ENCODE measurements at places on chromosomes 7 and 10. TPM values are rescaled to one million over a fixed set of nuclear protein-coding genes. Genes with fewer than 3 reads are reported as not detected.
A peak's percentile ranks its signal among the peaks of the same experiment; 100 is the strongest.

Gene C10orf90
- total RNA-seq, result not detected

Gene AKR1D1
- total RNA-seq, result not detected

DNA sequence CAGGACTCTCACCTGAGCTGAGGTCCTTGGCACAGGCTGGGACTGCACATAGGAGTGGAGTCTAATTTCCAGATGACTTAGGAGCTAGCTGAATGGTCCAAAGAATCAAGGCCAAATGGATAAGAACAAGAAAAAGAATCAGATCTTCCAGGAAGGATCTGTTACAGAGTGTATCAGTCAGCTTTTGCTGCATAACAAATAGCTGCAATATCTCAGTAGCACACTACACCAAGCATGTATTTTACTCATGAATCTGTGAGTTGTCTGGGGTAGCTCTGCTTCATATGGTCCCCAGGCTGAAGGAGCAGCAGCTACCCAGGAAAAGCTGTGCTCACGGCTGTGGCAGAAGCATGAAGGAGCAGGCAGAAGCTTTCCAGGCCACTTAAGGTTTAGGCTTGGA, 60.6 kb upstream of the LOXL4 start:
- H3K4me1 ChIP-seq, result no peaks in the 10 kb centered on the region
- peaks cover 11% of the 10 kb centered on the region for H3K27me3 ChIP-seq
- no peak overlapping the region for H3K27ac ChIP-seq
- DNase-seq, result no peak
- no peaks in the 10 kb centered on the region for H3K36me3 ChIP-seq

GRCh38 chr10:4382811-4383210, 443.2 kb upstream of the AKR1E2 start:
- H3K4me3 ChIP-seq, result no peak overlapping the region
- H3K36me3 ChIP-seq, result no peaks in the 10 kb centered on the region
- no peak for DNase-seq
- H3K4me1 ChIP-seq, result no peaks in the 10 kb centered on the region
- peaks cover 20% of the 10 kb centered on the region for H3K27me3 ChIP-seq

Gene STEAP4
- total RNA-seq, result not detected

- H3K4me1 ChIP-seq, result no peaks in the 10 kb centered on the region
- no peaks in the 10 kb centered on the region for H3K36me3 ChIP-seq
- no peak overlapping the region for H3K4me3 ChIP-seq
- peaks cover 6% of the 10 kb centered on the region for H3K27me3 ChIP-seq
Observed at GRCh38 chr10:126475074-126475691, 86.9 kb upstream of the ADAM12 start.

- H3K4me3 ChIP-seq, result no peak overlapping the region
- no peaks in the 10 kb centered on the region for H3K36me3 ChIP-seq
- no peak overlapping the region for H3K27ac ChIP-seq
- H3K4me1 ChIP-seq, result peaks cover 6% of the 10 kb centered on the region
Observed at GRCh38 chr7:99790407-99790806, 6.4 kb upstream of the CYP3A4 start.

DNA sequence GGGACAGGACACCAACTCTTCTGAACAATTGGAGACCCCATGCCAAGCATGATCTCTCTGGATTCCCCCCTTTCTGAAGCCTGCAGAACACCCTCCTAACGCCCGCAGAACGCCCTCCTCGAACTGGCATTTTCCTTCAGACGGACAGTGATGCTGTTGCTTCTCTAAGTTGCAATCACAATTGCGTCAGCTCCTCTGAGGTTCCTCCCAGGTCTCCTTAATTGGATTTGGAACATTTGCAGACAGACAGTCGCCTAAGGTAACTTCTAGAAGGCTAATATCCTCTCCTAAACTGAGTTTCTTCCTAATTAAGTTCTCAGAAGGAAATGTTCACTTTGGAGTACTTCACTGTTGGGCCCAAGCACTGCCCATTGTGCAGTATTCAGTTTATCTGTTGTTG, 20.5 kb upstream of the SERPINE1 start:
- no peak overlapping the region for H3K4me3 ChIP-seq
- H3K4me1 ChIP-seq, result no peaks in the 10 kb centered on the region
- H3K27ac ChIP-seq, result no peak overlapping the region
- peaks cover 31% of the 10 kb centered on the region for H3K27me3 ChIP-seq
- no peak for DNase-seq
- H3K36me3 ChIP-seq, result no peaks in the 10 kb centered on the region

GRCh38 chr7:50481867-50482266, 31.7 kb upstream of the FIGNL1 start:
- DNase-seq, result no peak
- peaks cover 24% of the 10 kb centered on the region for H3K27me3 ChIP-seq
- no peak overlapping the region for H3K4me3 ChIP-seq
- H3K4me1 ChIP-seq, result no peaks in the 10 kb centered on the region
- H3K27ac ChIP-seq, result no peak overlapping the region
- no peaks in the 10 kb centered on the region for H3K36me3 ChIP-seq

DNA sequence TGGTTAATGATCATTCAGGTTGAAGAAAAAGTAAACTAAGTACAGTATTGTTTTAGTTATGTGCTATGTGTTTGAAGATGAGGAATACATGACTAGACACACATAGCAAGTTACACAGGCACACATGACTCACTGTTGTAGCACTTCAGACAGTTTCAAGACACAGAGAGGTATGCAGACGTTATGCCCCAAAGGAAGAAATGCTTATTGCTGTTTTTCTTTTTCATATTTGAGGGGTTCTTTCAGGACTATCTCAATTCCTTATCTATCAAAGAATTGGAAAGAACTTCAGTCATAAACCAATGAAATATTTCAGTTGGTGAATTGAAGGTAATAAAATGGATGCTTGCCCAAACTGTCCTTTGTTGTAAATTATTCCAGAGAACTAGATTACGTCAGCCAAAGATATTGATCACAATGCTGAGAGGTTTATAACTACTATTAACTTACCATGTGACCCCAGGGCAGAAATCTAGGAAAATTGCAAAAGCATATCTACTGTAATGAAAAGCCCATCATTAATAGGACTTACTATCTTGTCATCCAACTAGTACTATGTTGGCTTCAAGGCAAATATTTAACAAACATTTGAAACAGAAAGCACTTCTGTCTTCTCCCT, 61.2 kb upstream of the CAPZA2 start:
- peaks cover 13% of the 10 kb centered on the region for H3K27me3 ChIP-seq
- DNase-seq, result no peak
- no peak overlapping the region for H3K27ac ChIP-seq
- no peak overlapping the region for H3K4me3 ChIP-seq

GRCh38 chr7:131027287-131027773, 293.3 kb upstream of the KLF14 start:
- no peaks in the 10 kb centered on the region for H3K27me3 ChIP-seq
- no peak for DNase-seq
- peak overlapping the region; percentile 59 for H3K27ac ChIP-seq
- H3K36me3 ChIP-seq, result peaks cover 29% of the 10 kb centered on the region

Gene MMS19
- total RNA-seq, result 89.7 TPM

DNA sequence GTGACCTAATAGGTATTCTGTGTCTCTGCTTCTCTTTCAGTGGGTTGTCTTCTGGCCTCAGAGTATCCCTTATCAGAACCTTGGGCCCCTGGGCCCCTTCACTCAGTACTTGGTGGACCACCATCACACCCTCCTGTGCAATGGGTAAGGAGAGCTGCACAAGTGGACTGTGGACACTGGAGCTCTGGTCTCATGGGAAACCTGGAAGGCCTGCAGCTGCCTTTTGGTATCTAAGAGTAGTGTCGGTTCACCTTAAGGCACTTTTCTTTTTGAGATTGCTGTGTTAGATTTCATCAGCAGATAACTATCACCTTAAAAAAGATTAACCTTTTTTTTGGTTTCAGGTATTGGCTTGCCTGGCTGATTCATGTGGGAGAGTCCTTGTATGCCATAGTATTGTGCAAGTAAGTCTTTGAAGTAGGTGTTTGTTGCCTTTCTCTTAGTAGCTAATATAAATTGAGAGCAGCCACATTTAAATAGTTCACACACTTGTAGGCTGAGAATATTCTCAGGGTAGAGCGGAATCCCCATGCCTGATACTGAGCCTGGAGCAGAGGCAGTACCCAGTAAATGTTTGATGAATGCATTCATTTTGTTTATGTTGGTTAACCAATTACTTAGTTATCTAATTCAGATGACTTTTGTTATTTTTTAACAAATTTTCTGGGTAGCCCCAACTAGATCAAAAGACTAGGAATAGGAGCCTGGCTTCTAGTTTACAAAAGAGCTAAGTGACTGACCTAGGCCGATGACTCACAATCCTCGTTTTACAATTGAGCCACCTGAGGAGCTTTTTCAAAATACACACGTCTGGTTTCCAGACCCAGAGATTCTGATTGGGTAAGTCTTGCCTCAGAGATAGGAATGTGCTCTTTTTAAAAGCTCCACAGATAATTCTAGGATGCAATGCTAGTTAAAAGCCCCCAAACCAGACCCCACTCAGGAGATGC, 3.6 kb downstream of the TMEM254 start:
- H3K4me1 ChIP-seq, result peaks cover 9% of the 10 kb centered on the region
- no peak overlapping the region for H3K4me3 ChIP-seq
- no peak for DNase-seq
- H3K27ac ChIP-seq, result no peak overlapping the region
- H3K27me3 ChIP-seq, result no peaks in the 10 kb centered on the region

GRCh38 chr10:77974396-77975074, 48.0 kb upstream of the DLG5 start:
- peaks cover 10% of the 10 kb centered on the region for H3K4me1 ChIP-seq
- no peak overlapping the region for H3K4me3 ChIP-seq
- no peaks in the 10 kb centered on the region for H3K27me3 ChIP-seq
- H3K36me3 ChIP-seq, result peaks cover 7% of the 10 kb centered on the region
- no peak for DNase-seq
- H3K27ac ChIP-seq, result no peak overlapping the region

GRCh38 chr10:81179805-81180452, 642.2 kb downstream of the SH2D4B start:
- DNase-seq, result no peak
- H3K36me3 ChIP-seq, result no peaks in the 10 kb centered on the region
- H3K27me3 ChIP-seq, result no peaks in the 10 kb centered on the region
- no peak overlapping the region for H3K27ac ChIP-seq
- H3K4me1 ChIP-seq, result no peaks in the 10 kb centered on the region

DNA sequence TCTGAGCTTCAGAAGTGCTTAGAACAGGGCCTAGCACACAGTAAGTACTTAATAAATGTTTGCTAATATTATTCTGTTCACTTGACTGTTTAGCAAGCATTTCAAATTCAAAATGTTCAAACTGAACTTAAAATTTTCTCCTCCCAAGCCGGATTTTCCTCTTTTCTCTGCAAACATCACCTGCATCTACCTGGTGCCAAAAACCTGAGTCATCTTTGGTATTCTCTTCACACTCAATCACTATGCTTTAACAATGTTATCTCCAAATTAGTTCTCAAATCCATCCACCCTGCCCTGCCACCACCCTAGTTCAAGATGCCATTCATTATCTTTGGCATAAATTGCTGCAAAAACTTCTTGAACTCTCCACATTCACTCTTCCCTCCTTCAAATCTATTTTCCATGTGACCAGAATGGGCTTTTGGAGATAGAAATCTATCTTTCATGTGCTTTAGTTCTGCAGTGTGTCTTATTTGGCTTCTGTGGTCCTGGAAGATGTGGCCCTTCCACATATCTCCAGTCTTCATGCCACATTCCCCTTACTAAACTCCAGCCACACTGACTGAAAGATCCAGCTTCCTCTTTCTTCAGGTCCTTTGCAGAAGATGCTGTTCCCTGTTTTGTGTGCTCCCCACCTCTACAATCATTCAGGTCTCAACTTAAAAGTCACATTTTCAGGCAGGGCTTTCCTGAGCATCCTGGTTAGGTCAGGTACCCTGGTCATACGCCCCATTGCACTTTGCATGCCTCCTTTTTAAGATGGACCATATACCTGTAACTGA, 2.0 kb downstream of the GGCT start:
- H3K4me1 ChIP-seq, result peaks cover 41% of the 10 kb centered on the region
- peaks cover 26% of the 10 kb centered on the region for H3K36me3 ChIP-seq
- DNase-seq, result no peak
- H3K27me3 ChIP-seq, result no peaks in the 10 kb centered on the region
- peak overlapping the region; percentile 28 for H3K4me3 ChIP-seq

GRCh38 chr10:74837743-74838142, 11.3 kb downstream of the KAT6B start:
- no peak overlapping the region for H3K27ac ChIP-seq
- peaks cover 16% of the 10 kb centered on the region for H3K4me1 ChIP-seq
- H3K27me3 ChIP-seq, result no peaks in the 10 kb centered on the region
- H3K4me3 ChIP-seq, result no peak overlapping the region

GRCh38 chr7:146875981-146876380, 759.4 kb downstream of the CNTNAP2 start:
- H3K27ac ChIP-seq, result no peak overlapping the region
- no peaks in the 10 kb centered on the region for H3K36me3 ChIP-seq
- no peak for DNase-seq
- H3K4me1 ChIP-seq, result no peaks in the 10 kb centered on the region

DNA sequence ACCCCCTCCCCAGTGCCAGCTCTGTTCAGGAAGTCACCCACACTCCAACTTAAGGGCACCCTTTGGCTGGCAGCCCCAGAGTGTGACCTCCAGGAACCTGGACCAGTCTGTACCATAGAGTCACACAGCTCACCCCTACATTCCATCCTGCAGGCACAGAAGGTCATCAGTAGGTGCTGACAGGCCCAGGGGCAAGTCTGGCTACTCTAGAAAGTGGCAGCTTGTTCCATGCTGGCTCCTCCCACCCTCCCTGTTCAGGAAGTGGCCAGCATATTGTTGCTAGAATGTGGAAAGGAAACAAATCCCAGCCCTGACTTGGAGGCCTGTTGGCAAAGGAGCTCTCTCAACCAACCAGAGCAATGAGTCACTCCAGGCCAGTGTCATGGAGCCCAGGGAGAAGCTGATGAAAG, 3.2 kb upstream of the NCOA4 start:
- H3K27ac ChIP-seq, result no peak overlapping the region
- H3K4me1 ChIP-seq, result peaks cover 25% of the 10 kb centered on the region
- no peaks in the 10 kb centered on the region for H3K27me3 ChIP-seq
- H3K4me3 ChIP-seq, result no peak overlapping the region
- H3K36me3 ChIP-seq, result peaks cover 3% of the 10 kb centered on the region

GRCh38 chr10:17062009-17062408, 67.6 kb downstream of the CUBN start:
- peaks cover 13% of the 10 kb centered on the region for H3K4me1 ChIP-seq
- peaks cover 11% of the 10 kb centered on the region for H3K36me3 ChIP-seq
- no peak for DNase-seq
- no peaks in the 10 kb centered on the region for H3K27me3 ChIP-seq

Gene PWWP2B
- total RNA-seq, result 16.6 TPM

Gene SPDYE11
- not detected for total RNA-seq

Gene METTL27
- 0.74 TPM for total RNA-seq

Gene CISD1
- total RNA-seq, result 25.8 TPM

Data from activated naive CD8-positive, alpha-beta T cell treated with anti-CD3 and anti-CD28 coated beads, Interleukin-2, amount 10 ng/mL, durations not matched to agents 7 days and 5 days (primary cell).